ENCODE measurements at places on chromosomes 2 and 18.
A peak's percentile ranks its signal among the peaks of the same experiment; 100 is the strongest.

DNA sequence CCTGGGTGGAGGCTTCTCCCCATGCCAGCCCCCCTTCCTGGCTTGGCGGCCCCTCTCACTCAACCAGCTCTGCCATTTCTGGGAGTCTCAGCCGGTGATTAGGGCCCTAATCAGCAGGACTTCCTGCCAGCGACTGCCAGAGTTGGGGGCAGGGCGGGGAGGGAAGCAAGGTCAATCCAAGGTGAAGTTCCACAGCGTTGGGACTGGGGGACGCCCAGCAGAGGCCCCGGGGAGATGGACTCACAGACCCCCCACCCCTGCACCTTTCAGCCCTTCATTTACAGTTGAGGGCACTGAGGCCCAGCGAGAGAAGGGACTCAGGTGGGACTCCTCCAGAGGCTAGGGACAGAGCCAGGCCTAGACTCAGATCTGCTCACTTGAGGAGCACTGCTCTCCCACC lies 65.3 kb downstream of the TNS1 start:
- no peak for DNase-seq

DNA sequence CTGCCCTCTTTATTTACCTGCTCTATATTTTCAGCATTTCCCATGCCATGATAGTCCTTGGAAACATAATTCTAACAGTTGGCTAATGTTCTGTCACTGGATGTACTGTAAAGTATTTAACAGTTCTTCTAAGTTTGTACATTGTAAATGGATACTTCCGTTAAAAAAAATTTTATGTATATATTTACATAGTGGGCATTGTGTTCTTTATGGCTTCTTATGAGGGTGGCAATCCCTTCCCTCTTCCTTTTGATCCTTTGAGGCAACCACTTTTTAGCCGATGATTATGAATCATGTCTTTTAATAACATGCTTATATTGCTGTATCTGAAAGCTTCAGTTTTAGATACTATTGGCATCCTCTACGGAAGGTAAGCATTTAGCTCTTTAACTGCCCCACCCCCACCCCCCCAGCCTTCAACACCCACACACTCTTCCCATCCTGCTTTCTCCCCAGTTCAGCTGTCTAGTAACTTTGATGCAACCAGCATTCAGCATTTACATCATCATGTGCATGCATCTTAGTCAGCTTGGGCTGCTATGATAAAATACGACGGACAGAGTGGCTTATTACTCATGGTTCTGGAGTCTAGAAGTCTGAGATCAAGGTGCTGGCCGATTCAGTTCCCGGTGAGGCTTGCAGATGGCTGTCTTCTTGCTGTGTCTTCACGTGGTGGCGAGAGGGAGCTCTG lies 21.0 kb upstream of the EDAR start:
- DNase-seq: no peak

DNA sequence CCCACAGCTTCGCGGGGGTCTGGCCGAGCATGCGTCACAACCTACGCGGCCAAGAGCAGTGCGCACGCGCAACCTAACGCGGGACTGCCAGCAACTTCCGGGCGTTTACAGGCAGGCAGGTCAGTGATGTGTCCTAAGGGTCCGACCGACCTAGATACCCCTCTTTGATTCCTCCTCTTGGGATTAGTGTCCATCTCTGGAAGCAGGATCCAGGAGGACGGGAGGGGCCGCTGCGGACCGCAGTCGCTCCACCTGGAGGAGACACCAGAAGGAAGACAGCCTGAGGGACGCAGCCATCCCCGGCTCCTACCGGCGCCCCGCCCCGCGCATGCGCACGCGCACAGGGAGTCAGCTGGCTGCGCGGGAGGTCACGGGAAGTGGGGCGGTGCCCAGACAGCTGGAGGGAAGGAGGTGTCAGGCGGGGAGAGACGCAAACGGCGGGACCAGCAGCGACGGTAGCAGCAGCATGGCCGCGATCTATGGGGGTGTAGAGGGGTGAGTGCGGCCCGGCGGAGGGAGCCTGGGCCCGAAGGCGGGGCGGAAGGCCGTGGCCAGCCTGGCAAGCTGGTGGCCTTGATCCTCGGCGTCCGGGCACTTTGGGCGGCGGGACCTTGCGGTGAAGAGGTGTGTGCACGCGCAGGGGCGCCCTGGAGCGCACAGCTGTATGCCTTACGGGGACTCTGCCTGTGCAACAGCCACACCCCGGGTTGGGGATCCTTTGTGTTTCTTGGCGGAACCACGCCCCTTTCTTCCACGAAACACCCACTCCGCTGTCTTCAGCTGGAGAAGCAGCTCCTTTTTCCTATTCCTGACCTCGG lies at the start of gene NAGK:
Gene NAGK (plus strand): TSS at position 431 of the 818 bp plus-strand sequence. CDS start 36 bp downstream, at position 467.
- DNase-seq: peak; percentile 94

- DNase-seq: no peak
Measured at GRCh38 chr18:50969448-50969847, 1.6 kb downstream of the ELAC1 start.

DNA sequence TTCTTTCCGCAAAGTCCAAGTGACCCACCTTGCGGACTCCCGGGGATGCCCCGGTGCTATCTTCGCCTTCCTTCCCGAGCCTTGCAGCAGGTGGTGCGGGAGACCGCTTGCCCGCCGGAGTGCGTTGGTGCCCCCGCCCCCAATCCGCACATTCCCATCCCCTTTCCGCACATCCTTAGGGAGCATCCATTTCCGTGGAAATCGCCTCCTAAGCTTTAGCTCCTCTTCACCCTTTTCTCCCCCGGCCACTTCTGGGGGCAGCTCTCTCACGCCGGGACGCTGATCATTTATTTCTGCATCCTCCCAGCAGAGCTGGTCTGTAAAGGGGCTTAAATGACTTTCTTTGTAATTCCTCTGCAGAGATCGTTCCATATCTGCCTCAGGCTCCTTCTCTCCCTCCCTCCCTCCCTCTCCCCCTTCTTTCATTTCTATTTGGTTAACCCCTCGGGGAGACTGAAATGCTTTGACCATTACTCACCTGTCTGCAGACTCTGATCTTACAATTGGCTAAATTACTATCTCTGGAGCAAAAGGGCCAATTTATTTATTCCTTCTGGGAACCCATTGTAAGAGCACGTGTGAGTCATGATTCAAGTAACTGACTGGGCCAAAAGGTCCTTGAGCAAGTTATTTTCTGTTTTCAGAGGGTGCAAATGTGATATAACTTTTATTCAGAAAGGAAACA lies 1.3 kb upstream of the LYPD1 start:
- no peak for DNase-seq
